AG09319 (cell line): ENCODE measurements at places on chromosomes 6 and 20.
A peak's percentile ranks its signal among the peaks of the same experiment; 100 is the strongest.

GRCh38 chr20:3592931-3593330 is 70.3 kb downstream of the GFRA4 start:
- no peak for DNase-seq

DNA sequence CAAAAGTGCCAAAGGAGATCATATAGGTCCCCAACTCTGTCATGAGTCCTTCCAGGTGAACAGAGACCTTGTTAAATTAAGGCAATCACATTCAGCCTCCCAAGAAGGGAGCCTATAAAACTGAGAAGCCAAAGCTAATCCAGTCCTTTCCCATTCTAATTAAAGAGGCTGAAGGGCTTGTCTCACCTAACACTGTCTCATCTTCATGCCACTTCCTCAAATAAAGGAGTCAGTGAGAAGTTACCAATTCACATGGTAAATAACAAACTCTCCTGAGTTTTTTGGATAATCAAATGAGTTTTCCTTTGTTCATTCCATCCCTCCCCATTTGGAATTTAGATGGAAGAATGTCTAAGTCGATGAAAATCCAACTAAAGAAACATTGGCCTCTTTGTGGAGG is 242.8 kb downstream of the UST start:
- DNase-seq = no peak

DNA sequence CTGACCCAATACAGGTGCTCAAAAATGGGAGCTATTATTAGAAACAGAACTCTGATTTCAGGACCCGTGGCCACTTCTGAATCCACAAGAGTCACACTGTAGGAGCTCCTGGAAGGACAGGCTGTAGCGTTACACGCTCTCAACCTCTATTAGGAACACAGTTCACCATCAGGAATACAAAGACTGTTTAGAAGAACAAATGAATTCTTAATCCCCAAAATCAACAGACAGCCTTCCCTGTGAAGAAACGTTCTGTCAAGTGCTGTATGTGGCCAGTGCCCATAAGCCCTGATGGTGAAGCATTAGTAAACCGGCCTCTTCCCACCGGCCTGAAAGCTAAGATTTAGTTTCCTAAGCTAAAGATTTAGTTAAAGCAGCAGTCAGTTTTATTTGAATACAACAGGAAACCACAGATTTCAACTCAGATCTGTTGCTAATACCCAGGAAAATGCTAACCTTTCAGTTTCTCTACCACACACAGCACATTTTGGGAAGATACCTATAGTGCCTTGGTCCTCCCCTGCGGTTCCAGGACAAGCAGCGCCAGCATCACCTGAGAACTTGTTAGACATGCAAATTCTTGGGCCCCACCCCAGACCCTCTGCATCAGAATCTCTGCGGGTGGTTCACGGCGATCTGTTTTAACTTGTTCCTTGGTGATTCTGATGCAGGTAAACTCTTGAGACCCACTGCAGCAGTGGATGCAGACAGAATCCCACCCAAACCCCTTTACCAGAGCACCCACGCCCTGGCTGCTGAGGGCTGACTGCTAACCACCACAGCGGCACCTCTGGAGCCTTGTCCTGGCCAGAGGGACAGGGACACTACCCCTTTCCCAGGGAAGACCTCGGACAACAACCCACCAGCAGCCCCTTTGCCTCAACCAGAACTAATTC is 33.4 kb downstream of the MTRES1 start:
- DNase-seq = no peak

DNA sequence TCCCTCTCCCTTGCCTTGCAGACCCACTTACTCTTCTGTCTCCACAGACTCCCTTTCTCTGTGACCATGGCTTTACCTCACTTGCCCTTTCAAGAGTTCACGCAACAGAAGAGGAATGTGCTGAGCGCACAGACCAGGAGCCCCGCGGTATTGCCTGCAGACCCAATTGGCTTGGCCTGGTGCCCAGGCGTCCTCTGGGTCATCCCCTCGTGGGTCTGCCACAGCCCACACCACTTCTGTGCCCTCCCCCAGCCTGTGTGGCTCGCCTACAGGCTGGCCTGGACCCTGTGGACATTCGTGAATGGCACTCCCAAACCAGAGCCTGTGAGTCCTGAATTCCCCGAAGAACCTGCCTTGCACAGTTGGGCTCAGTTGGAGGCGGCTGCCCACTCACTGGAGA is 15.3 kb upstream of the NINL start:
- DNase-seq = no peak

- no peak for DNase-seq
Observed at GRCh38 chr6:149078211-149078782, 239.2 kb upstream of the TAB2 start.

DNA sequence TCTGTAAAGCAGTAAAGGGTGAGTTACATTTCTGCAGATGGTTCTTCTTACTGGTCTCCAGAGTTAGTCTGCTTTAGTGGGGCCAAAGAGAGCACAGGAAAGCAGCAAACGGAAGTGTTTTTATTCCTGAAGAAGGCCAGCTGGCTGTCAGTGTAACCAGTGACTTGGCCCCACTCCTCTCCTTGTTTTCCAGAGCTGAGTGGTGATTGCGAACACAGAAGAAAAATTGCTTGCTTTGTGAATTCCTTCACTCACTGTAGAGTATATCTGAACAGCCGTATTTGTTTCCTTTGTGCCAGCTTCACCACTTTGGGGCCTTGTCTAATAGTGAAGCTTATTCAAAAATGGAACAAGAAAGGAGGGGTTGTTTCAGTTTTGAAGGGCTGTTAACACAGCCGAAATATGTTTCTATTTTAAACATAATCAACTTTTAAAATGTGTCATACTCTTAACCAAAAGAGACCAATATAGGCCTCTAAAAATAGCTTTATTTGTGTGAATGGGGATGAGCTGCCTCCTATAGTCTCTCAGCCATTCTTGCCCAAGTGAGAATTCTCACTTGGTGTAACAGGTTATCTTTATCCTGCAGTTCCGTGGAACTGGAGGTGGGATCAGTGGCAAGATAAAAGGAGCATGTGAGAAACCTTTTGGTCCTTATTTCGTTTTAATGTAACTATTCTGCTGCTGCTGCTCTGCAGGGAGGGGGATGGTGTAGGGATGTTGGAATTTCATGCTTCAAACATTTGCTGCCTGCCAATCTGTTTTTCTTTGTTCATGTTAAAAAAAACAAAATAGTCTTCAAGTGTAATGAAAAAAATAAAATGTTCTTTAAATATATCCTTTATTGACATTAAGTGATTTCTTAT is 37.8 kb downstream of the ZC2HC1B start:
- no peak for DNase-seq

DNA sequence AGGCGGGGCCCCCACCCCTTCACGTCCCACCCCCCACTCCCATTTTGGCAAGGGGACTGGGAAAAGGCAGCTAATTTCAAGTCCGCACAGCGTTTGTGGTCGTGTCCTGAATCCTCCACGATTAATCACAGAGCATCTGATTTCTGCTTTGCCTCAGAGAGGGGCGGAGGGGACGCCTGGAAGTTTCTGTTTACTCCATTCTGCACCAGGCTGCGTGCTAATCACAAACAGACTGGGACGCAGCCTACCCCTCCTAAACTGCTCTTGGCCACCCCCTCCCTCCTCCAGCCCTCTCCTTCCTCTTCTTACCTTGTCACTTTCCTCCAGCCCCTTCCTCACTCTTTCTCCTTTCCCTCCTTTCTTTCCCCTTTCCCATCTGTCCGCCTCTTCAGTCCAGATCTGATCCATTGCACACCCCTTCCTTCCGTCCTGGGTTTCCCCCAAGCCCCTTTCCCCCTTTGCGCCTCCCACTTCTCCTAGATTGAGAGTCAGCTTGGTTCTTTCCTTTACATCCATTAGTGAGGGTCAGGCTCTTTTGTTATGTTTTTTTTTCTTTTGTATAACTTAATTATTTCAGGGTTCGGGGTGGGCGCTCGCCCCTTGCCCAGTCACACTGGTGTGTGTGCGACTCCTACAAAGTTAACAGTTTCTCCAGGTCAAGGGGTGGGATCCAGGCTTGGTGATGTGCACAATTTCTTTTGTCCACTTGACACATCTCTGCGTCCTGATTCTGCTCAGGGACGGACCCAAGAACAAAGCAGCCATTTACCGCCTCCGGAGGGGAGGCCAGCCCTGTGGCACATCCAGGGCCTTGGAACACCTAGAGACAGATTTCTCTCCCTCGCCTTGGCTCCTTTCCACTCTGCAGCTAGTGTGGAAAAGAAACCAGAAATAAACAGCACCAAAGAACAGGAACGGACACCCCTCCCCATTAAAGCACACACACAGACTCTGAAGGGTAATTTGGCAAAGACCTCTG is 520 bp upstream of the RIPOR3 start:
- DNase-seq = peak; percentile 77

DNA sequence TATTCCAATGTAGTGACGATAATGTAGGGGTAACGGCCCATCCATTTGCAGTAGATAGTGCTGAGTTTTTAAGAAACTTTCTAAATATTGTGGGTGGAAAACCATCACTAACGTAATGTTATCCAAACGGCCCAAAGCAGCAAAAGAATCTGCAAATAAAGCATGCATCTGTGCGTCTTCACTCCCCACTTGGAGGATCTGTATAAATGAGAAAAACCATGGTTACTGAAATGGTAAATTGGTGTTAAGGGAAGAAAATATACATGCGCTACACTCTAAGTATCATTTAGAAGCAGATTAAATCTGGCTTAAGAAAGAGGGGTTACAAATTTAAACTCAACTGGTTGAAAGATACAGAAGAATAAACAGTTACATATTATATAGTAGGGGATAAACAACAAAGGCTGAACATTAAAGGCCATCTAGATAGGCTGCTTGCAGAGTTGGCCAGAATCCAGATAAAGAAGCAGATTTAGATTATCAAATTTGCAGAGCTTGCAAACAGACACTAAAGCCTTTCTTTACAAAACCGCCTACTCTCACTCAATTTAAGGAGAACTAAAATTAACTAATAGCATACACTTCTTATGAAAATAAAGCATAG is 93.3 kb downstream of the SESN1 start:
- no peak for DNase-seq

DNA sequence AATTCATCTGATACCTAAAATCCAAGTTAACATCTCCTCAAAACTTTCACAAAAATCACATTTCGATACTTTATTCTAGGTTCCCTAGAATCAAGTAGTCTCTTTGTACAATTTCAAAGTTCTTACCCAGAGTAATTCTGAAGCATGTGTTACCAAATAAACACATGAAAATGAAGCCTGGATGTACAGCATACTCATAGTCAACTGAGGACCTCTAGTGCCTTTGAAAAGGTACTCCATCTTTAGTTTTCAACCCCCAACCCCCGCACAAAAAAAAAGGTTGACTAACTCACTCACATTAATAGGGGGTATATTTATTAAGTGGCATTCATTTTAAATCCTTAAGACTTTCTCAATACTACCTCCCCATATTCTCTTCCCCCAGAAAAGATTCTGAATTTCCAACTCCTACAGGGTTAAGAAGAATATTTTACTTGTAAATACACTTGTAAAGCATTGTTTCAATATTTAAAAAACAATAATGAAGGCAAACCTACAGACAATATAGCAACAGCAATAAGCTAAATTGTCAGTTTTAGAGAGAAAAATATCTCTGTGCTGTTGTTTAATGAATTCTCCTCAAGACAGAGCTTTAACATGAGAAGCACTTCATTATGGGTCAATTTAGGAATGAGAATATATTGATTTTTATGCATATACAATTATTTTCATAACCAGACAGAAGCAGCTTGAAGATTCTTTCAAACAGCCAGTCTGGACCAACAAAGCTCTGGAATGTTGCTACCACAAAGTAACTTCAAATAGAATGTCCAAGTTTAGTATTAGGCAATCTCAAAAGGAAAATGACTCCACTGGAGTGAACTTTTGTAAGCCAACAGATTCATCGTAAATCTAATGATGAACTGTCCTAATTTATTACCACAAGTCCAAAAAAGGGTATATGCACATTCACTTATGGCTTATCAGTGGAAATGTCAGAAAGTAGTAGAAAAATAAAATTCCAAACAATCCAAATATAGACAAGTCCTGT is 3.3 kb downstream of the PLN start:
- DNase-seq = peak; percentile 16

- no peak for DNase-seq
Observed at GRCh38 chr20:61031101-61031830, 220.8 kb upstream of the CDH4 start.

- DNase-seq = no peak
Observed at GRCh38 chr20:23178806-23179205, 92.7 kb upstream of the CD93 start.

- DNase-seq = no peak
Observed at GRCh38 chr6:16004934-16005679, 123.8 kb upstream of the MYLIP start.

- DNase-seq = no peak
Observed at GRCh38 chr6:130140084-130140483, 82.7 kb downstream of the SAMD3 start.

- DNase-seq = peak; percentile 30
Observed at GRCh38 chr6:9646342-9647070, 768.4 kb downstream of the TFAP2A start.

DNA sequence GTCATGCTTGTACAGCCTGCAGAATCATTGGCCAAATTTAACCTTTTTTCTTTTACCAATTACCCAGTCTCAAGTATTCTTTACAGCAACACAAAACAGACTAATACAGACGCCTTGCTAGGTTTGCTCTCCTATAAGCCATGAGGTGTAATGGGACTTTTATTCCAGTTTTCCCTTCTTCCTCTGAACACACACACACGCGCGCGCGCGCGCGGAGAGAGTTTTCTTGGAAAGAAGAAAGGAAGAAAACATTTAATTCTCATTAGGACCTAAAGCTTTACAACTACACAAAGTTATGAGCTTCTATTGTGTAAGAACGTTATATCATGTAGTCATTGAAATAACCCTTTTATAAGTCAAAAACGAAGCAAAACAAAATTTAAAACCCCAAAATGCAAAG is 681.6 kb upstream of the FLRT3 start:
- DNase-seq = no peak

DNA sequence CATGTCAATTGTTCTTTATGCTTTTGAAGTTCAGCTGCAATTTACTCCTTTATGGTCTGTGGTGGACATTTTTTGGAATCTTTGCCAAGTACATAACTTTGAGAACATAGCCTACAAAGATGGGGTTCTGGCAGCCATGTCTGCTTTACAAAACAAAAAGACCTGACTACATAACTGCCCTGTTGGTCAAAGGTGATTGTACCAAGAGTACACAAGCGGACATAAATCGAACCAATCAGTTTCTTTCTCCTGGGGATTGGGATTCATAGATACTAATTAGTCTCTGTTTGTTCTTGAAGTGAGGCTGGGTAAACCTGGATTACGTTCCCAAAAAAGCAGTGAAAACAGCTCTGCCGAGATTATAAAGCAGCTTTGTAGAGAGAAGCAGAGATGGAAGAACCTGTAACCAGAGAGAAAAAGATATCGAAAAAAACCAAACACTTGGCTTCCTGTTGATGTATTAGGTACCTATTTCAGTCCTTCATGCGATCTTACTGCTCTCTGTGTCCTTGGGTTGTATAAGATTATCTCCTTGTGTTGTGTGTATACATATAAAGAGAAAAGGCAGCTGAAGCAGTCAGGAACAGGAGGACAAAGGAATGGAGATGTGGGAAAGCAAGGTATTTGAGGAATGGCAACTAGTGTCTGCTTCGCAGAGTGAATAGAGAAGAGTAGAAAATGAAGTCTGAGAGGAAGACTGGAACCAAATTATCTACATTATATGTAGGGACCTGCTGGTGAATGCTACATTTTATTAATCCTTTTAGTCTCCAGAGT is 2.7 kb upstream of the ZFAND3 start:
- DNase-seq = no peak
